Spleen (tissue), 13 donors: ENCODE measurements at places on chromosomes 3 and 15. TPM values are rescaled to one million over a fixed set of nuclear protein-coding genes. Genes with fewer than 3 reads are reported as not detected.

DNA sequence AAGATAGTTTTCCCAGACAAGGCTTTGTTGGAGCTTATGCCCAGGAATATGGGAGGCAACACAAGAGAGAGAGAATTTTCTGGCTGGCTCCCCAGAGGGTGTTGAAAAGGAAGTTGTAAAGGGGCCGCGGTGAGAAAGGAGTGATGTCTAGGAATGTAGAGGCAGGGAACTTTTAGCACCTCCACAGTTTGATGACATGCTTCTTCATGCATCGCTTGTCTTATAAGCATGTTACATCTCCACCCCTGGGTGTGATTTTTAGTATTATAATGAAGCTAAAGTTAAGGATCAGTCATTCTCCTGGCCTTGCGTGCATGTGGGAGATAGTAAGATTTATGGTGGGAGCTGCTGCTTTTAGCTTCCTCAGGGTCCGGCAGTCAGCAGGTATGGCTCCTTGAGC, 32.8 kb upstream of the TF start:
- no peak for DNase-seq
- H3K27me3 ChIP-seq = no peaks in the 10 kb centered on the region
- no peak overlapping the region for H3K27ac ChIP-seq
- H3K4me3 ChIP-seq = no peak overlapping the region

GRCh38 chr3:177201700-177202397, 4.6 kb upstream of the TBL1XR1 start:
- DNase-seq = no peak
- no peak overlapping the region for H3K4me3 ChIP-seq
- no peak overlapping the region for H3K27ac ChIP-seq
- no peaks in the 10 kb centered on the region for H3K27me3 ChIP-seq

DNA sequence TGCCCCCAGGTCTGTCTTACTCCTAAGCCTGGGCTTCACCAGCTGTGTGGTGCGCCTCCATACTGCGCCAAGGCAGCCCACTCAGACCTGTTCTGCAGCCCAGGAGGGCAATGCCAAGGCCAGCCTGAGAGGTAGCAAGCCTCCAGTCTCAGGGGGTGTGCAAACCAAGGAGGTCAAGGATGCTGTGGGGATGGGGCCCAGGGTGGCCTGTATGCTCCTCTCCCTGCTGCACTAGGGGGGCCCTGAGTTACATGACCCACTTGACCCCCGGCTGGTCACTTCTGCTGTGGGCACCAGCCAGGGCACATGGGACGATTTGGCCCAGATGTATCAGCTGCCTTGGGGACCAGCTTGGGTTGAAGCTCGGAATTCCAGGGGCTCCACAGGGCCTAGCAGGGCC, 70.0 kb upstream of the SLC6A6 start:
- no peaks in the 10 kb centered on the region for H3K4me1 ChIP-seq
- no peaks in the 10 kb centered on the region for H3K27me3 ChIP-seq
- no peaks in the 10 kb centered on the region for H3K36me3 ChIP-seq
- H3K27ac ChIP-seq = no peak overlapping the region
- H3K4me3 ChIP-seq = no peak overlapping the region

DNA sequence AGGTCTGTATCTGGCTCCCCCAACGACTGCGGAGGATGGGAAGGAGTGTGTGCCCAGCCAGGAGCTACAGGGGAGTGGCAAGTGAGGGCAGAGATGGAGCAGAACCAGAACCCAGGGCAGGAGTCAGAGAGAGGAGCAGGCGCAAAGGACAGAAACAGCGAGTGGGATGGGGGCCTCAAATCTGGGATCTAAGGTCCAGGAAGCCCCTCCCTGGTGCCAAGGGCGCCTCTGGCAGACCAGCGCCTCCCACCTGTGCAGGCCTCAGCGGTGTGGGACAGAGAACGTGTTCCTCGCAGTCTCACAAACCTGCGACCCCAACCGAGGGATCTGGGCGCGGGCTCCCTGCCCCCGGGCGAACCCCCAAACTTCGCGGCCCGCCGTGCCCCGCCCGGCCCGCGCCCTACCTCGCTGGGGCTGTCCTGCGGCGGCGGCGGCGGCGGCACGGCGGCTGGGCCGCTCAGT, 301 bp downstream of the PCBP4 start:
- peaks cover 5% of the 10 kb centered on the region for H3K27me3 ChIP-seq
- H3K4me1 ChIP-seq = peaks cover 77% of the 10 kb centered on the region
- no peak for DNase-seq
- H3K36me3 ChIP-seq = peaks cover 10% of the 10 kb centered on the region
- H3K27ac ChIP-seq = peak overlapping the region; percentile 81
- H3K4me3 ChIP-seq = peak overlapping the region; percentile 54

- H3K27me3 ChIP-seq = no peaks in the 10 kb centered on the region
- H3K36me3 ChIP-seq = peaks cover 42% of the 10 kb centered on the region
- no peak overlapping the region for H3K4me3 ChIP-seq
- H3K4me1 ChIP-seq = no peaks in the 10 kb centered on the region
Measured at GRCh38 chr3:53300826-53301225, 45.0 kb upstream of the TKT start.

The CYP1A1 gene
- not detected for total RNA-seq

The EXD1 gene
- total RNA-seq = not detected
